ENCODE measurements at places on chromosomes 3 and 15. TPM values are rescaled to one million over a fixed set of nuclear protein-coding genes. Genes with fewer than 3 reads are reported as not detected.

GRCh38 chr3:17176757-17177156, 292.0 kb downstream of the PLCL2 start:
- no peaks in the 10 kb centered on the region for H3K36me3 ChIP-seq
- DNase-seq, result no peak
- no peak overlapping the region for H3K27ac ChIP-seq
- no peaks in the 10 kb centered on the region for H3K4me1 ChIP-seq
- H3K27me3 ChIP-seq, result no peaks in the 10 kb centered on the region

GRCh38 chr3:40216471-40216870, 93.0 kb upstream of the EIF1B start:
- no peak overlapping the region for H3K4me3 ChIP-seq
- no peaks in the 10 kb centered on the region for H3K27me3 ChIP-seq
- no peak overlapping the region for H3K27ac ChIP-seq

SLITRK3 gene
- not detected for total RNA-seq

CPN2 gene
- total RNA-seq, result 0.16 TPM
